ENCODE measurements at places on chromosomes 7 and 10.
A peak's percentile ranks its signal among the peaks of the same experiment; 100 is the strongest.

- no peak for DNase-seq
Observed at GRCh38 chr10:131703941-131704340, 196.9 kb upstream of the PPP2R2D start.

- no peak for DNase-seq
Observed at GRCh38 chr7:131151034-131151433, 176.6 kb upstream of the MKLN1 start.

DNA sequence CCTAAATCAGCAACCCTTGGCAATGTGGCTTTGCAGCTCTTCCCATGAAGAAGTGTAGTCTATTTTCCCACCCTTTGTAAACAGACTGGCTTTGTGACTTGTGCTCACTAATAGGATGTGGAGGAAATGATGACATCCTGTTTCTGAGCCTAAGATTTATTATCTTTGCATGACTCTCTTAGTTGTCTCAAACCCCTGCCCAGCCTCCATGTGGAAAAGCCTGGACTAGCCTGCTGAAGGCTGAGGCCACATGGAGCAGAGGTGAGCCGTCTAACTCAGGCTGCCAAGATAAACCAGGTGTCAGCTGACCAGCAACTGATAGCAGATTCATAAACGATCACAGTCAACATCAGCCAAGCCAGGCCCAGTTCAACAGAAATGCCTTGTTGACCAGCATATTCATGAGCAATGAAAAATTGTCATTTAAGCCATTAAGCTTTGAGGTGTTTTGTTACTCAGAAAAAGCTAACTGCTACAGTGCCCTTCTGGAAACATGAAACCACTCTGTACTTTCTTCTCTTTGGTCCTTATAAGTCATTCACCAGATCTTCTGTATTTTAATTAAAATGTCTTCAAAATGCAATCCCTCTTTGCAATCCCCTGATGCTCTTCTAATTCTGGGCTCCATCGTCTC lies 586.3 kb upstream of the ANKRD30A start:
- DNase-seq, result no peak

GRCh38 chr10:33195608-33196376 lies 138.7 kb downstream of the NRP1 start:
- no peak for DNase-seq

DNA sequence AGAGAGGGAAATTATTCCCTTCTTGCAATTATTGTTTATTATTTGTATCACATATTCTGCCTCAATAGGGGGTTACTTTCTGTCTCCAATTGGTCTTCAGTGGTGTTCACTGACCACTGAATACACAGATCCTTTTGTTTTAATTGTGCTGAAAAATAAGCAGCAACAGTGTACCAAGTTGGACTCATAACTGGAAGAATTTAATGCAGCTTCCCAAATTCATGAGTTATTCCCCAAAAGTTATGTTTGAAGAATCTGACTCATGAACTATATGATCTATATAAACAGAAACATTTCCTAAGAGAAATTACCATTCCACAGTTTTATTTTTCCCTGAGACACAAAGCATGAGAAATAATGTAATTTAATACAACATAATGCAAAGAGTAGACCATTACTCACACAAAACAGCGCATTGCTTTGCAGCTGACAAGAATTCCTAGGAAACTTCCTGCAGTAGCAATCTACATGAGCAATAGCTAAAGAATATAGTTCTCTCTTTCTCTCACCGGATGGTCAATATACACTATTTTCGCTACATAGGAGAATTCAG lies 479.2 kb downstream of the HTR7 start:
- no peak for DNase-seq

DNA sequence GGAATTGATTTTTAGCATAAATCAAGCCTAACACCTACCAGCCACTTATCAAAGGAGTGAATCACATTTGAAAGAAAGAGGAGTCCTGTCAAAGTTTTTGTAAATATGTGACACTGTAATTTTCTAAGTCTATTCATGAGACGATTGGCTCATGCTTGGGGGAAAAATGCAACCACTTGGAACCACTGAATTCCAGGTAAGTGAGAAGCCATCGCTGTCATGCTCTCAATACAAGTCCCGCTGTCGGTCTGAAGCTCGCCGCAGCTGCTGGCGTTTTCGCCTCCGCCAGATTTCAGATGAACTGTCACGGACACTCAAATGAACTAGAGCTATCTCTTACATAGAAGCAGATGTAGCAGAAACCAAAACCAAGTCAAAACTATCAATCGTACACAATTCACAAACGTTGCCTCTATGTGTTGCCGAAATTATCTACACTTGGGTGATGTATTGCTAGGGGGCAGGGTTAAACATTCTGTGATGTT lies 279.8 kb upstream of the FZD8 start:
- DNase-seq, result no peak

- no peak for DNase-seq
Observed at GRCh38 chr7:46256870-46257661, 336.0 kb upstream of the IGFBP3 start.

GRCh38 chr10:8556321-8556720 lies 501.8 kb downstream of the GATA3 start:
- no peak for DNase-seq

DNA sequence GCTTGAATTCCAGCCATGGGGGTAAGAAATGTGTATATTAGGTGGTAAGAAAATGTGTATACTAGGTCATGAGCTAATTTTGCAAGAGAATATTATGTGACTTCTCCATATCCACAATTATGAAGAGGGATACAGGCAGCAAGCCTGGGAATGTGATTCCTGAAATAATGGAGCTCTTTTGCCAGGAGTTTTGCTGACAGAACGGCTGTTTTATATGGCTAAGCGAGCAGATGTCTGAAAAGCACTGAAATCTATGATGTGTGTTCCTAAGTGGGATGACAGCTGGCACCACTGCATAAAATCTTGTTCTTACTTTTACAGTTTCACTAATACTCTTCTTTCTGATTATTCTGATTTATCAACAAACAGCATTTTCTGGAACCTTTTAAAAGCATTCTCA lies 386.0 kb upstream of the HPS1 start:
- DNase-seq, result no peak

- DNase-seq, result no peak
Observed at GRCh38 chr7:142908921-142909890, 23.7 kb upstream of the TRPV6 start.

DNA sequence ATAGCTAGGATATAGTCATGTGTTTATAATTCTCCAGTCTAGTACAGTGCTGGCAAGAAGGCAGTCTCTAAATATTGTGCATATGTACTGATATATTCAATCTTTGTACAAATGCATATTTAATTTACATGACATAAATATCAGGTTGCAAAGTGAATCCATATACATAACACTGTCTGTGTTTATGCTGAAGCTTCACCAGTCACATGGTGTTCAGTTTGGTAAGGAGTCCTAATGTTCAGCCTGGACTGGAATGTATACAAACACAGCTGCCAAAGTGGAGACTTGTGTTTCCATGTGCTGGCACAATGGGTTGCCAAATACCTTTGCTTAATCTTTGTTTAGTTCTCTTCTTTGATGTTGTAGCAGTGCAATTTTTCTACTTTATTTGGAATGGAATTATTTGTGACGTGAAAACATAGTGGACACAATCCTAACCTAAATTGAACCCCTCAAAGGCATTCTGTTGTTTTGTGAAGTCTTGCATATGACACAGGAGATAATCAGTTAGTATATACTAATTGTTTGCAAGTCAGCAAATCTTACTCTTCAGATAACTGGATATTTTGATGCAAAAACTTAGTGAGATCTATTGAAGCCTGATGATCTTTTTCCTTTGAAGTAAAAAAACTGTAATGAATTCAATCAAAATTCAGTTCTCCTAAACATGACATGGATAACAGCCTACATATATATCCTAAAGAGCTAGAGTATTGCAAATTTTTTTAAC lies 17.3 kb upstream of the ARL4A start:
- DNase-seq, result peak; percentile 64

DNA sequence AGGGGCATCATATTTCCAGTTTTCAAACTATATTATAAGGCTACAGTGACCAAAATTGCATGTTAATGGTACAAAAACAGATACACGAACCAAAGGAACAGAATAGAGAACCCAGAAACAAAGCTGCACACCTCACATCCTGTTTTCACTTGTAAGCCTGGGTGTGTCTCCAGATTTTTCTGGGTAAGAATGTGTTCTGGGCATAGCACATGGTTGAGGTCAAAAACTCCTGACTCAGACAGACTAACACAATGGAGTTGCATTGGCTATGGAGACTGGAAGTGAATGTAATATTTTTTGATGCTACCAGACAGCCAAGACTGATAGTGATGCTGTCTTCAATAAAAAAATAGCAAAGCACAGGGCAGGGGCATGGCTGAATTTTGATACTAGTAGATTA lies 1175.2 kb downstream of the NXPH1 start:
- DNase-seq, result no peak

- DNase-seq, result no peak
Observed at GRCh38 chr10:71778071-71778825, 4.9 kb upstream of the VSIR start.

GRCh38 chr7:37765872-37766525 lies 82.4 kb upstream of the NME8 start:
- no peak for DNase-seq

DNA sequence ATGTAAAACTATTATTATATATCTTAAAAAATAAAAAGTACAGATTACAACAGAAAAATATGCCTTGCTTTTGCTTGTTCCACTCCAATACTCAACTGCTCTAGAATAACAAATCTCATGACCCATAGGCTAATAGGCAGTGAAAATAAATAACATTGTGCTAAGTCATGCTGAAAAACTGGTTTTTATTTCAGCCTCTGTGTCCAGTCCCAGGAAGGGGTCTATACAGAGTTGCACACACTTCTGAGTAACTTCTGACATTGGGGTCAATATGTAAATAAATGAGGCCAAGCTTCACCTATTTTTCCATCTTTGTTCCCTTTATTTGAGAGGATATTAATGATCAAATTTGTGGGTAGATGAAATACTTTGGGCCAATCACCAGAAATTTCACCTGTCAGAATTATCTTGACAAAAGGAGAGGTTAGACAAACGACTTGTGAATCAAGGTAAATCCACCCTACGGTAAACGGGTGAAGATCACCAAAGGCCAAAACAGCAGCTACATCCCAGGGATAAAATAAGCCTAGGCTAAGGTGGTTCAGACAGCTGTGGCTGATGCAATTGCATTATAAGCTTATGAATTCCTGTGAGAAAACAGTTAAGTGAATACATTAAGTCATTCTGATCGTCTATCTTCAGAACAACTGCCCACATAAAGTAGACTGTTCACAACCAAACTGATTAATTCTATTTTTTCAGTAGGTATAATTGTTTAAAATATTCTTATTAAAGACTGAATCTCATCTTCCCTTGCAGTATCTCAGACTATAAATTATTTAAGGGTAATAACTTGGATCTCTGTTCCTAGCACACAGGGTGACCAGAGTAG lies 87.5 kb downstream of the UBE2H start:
- no peak for DNase-seq

- DNase-seq, result no peak
Observed at GRCh38 chr7:155506854-155507337, 39.5 kb downstream of the CNPY1 start.

DNA sequence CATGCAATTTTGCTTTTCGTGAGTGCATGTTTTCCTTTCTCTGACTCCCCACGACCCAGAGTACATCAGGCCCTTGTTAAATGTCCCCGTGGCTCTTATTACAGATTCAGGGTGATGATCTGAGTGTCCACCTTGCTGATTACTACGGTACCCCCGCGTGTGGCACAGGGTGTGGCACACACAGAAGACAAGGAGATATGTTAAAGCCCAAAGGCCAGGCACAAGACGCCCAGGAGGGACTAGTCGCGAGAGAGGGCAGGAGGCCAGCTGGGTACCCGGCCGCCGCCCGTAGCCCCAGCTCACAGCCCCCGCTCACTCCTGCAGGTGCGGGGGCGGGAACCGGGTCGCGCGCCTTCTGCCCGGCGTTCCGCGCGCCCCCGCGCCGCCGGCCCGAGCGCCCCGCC lies 281 bp upstream of the EXOC6 start:
- DNase-seq, result no peak

DNA sequence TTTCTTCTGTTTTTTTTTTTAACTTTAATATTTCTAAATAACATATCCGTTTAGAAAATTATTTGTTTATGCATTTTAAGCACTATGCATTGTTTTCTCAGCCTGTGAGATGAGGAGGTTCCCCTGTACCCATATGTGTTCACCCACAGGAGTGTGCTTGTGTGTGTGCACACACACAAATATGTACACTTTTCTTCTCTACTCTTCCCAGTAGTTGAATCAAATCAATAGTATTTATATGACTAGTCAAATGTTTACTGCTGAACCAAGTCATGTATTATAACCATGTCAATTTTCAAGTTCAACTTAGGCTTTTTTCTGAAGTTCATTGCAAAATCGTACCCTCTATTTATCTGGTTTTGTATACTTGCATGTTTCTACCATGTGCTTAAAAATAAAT lies 37.3 kb downstream of the HDAC9 start:
- DNase-seq, result no peak

DNA sequence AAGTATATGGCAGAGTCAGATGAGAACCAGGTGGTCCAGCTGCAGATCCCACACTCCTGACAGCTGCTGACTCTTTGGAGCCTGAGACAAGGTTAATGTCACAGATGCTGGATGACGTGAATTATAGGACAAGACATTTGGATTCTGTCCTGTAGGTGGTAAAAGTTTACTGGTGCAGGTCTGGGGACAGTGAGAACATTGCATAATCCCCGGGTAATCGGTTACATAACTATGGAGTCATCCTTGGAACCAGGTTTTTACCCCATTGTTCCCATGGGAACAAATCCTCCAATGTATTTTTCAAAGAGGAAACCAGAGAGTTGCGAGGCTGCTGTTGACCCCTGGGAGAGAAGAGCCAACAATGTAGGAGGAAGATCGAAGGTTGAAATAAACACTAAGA lies 27.5 kb upstream of the ZCCHC24 start:
- DNase-seq, result no peak

- no peak for DNase-seq
Observed at GRCh38 chr7:149865437-149865836, 8.3 kb upstream of the ATP6V0E2 start.

GRCh38 chr10:7819121-7819460 lies 786 bp downstream of the TAF3 start:
- peak; percentile 11 for DNase-seq

- no peak for DNase-seq
Observed at GRCh38 chr10:132360766-132361447, 28.9 kb downstream of the LRRC27 start.

- no peak for DNase-seq
Observed at GRCh38 chr10:45433716-45434469, 59.9 kb downstream of the ALOX5 start.

GRCh38 chr10:7417103-7417623 lies 6.3 kb upstream of the SFMBT2 start:
- DNase-seq, result no peak

- no peak for DNase-seq
Observed at GRCh38 chr10:123323884-123324283, 169.7 kb downstream of the BUB3 start.

- no peak for DNase-seq
Observed at GRCh38 chr10:6231730-6232129, 29.0 kb downstream of the PFKFB3 start.

DNA sequence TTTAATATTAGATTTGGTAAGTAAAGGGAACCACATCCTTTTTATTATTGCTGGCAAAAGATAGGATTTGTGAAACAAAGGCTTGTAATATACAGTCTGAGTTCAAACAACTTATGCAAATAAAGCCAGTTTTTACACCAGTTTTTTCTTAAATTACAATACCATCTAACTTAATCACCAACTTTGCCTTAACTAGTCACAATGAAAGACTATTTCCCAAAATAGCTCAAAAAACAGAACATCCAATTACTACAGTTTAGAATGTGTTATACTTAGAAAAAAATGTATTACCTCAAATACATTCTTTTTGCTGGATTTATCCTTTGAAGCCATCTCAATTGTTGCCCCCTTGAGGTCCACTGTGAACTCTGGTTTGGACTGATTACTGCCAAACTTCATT lies 108.5 kb downstream of the ARHGAP12 start:
- no peak for DNase-seq

Measured in AG09319 (cell line).